ENCODE measurements at places on chromosomes 5 and 9.

GRCh38 chr5:78735834-78736463, 87.4 kb upstream of the LHFPL2 start:
- DNase-seq, result no peak

DNA sequence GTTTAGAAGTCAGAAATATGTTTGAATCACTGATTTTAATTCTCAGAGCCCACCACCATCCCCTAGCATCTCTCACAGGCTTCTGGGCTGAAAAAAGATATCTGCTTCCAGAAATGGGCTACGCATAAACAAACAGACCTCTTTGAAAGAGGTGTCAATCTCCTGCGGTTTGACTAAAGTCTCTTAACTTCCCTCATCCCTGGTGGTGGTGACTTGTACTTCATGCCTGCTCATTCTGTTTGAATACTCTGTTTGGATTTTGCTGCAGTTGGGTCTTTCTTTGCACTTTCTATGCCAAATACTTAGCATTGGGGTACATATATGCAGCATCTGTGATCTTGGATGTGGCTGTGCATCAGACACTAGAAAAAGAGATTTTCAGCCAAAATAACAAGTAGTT, 157.2 kb upstream of the ATP10B start:
- DNase-seq, result no peak

DNA sequence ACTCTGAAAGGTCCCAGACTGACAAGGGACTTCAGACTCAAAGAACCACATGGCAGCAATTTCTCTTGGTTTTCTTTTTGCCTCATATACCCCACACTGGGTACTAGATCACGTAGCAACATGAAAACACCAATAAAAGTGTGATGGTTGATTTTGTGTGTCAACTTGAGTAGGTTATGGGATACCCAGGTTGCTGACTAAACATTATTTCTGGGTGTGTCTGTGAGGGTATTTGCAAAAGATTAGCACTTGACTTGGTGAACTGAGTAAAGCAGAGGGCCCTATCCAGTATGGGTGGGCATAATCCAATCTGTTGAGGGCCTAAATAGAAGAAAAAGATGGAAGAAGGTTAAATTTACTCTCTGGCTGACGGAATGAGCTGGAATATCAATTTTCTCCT, 53.8 kb upstream of the ZNF618 start:
- DNase-seq, result no peak

DNA sequence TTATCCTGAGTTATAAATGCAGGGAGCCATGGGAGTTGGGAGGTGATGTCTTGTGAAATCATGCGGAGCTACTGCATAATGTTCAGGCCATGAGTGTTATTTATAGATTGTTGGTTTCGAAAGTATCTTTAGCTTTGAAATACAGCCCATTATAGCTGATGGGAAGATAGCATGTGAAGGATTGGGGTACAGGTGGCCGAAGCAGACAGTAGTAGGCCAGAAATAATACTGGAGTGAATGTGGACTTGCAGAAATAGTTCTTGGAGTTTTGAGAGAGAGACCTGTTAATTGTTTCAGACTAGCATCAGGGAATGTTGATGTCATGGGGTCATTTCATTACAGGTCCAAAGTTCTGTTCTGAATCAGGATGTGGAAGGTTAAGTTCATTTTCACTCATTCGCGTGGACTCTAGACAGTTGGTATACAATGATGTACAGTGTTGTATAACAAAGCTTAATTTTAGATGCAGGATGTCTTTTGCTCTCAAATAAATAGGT, 3.8 kb downstream of the ATP6V1G1 start:
- no peak for DNase-seq

DNA sequence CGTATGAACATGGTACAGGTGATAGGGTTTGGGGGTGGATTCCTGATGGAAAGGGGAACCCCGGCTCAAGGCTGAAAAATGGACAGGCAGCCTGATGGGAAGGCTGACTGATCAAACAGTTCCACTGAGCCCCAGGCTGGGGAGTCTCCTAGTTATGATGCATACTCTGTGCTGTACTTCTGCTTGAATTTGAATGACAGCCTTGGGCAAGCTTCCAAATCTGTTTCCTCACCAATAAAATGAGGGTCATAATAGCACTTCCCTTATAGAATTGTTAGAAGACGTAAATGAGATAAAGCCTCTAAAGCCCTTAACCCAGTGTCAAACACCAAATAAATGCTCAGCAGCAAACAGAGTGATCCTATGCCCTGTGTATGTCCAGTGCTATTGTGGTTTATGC, 478.5 kb upstream of the DMAC1 start:
- DNase-seq, result no peak

DNA sequence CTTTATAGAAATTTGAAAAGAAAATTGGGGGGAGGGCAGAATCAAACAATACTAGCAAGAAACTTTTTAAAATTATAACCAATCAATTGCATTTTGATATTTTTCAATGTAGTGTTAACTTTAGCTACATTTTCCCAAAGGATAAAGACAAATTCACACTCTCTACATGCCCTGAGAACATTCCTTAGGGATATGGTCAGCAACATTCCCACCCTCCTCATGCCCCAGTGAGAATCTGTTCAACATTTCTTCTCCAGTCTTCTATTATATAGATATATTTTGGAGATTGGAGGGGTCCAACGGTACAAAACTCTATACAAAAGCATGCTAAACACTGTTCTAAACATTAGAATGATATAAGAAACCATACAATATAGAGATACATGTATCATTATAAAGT, 11.6 kb upstream of the PRR16 start:
- DNase-seq, result no peak

DNA sequence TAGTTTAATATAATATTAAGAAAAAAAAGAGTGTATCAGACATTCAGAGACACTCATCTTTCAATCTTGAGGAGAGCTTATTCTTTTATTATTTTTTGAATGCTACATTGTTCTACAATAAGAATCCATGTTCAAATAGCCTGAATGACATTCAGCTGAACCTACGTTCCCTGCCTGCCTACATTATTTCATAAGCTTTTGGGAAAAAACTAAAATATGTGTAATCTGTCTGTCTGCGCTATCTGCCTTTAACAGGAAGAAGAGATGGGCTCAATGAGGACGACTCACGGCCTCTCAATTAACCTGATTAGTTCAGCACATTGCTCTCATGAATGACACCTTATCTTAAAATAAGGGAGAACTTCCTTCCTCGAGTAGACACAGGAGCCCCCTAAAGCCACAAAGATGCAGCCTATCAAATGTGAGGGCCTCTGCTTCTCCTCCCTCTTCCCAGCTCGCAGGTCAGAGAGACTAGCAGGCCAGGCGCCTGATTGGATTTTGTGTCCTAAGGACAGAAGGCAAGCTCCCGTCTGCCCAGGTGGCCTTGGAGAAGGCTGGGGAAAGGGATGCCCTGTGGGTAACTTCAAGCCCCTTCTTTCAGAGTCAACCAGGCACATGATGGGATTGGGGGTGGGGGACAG, 37.8 kb downstream of the EBF1 start:
- DNase-seq, result no peak

- DNase-seq, result no peak
Observed at GRCh38 chr9:134914501-134914834, 3.2 kb downstream of the FCN1 start.

- DNase-seq, result no peak
Observed at GRCh38 chr9:89502038-89502601, 4.2 kb upstream of the SEMA4D start.

- DNase-seq, result no peak
Observed at GRCh38 chr5:128276537-128277216, 193.1 kb downstream of the SLC12A2 start.

DNA sequence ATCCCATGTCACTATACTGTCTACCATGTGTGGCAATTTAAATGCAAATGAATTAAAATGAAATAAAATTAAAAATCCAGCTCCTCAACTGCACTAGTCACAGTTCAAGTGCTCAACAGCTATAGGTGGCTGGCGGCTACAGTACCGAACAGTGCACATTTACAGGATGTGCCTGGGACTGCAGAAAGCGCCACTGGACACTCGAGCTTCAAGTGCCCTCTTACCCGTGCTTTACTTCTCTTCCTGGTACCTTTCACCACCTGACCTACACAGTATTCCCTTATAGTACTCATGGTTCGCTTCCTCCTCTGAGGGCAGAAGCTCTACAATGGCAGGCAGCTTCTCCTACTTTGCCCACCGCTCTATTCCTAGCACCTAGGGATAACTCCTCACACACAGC, 166.6 kb downstream of the FANCC start:
- DNase-seq, result no peak

DNA sequence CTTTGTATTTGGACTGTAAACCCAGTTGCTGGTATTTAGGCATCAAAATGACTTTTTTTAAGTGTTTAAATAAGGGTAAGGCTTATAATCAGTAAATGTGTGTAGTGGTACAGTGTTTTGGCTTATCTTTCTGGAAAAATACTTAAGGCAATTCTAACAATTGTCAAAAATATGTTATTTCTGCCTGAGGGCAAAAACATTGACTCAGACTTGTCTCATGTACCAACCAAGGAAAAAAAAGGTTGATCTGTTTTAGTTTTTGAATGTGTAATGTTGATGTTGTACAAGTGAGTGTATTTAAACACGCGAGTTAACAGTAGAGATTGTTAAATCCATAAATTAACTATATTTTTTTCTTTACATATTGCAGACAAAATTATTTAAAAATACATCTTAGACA, 277.8 kb upstream of the TYRP1 start:
- DNase-seq, result no peak

DNA sequence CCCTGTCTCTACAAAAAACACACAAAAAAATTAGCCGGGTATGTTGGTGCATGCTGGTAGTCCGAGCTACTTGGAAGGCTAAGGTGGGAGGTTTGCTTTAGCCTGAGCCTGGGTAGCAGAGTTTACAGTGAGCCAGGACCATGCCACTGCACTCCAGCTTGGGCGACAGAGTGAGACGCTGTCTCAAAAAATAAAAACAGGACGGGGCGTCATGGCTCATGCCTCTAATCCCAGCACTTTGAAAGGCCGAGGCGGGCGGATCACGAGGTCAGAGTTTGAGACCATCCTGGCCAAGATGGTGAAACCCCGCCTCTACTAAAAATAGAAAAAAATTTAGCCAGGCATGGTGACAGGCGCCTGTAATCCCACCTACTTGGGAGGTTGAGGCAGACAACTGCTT, 40.3 kb downstream of the UBE2D2 start:
- DNase-seq, result no peak

All from stimulated activated CD4-positive, alpha-beta T cell treated with anti-CD3 and anti-CD28 coated beads, Interleukin-12 subunit alpha, Interleukin-12 subunit beta, amount 100 ng/mL, for 48 hours (primary cell).